ENCODE measurements at places on chromosomes 16 and 17.
A peak's percentile ranks its signal among the peaks of the same experiment; 100 is the strongest.

- no peak overlapping the region for H3K27ac ChIP-seq
- H3K4me1 ChIP-seq: no peaks in the 10 kb centered on the region
- no peaks in the 10 kb centered on the region for H3K27me3 ChIP-seq
- ATAC-seq: no peak
- no peaks in the 10 kb centered on the region for H3K36me3 ChIP-seq
Measured at GRCh38 chr16:59719121-59719520, 985.0 kb upstream of the GOT2 start.

DNA sequence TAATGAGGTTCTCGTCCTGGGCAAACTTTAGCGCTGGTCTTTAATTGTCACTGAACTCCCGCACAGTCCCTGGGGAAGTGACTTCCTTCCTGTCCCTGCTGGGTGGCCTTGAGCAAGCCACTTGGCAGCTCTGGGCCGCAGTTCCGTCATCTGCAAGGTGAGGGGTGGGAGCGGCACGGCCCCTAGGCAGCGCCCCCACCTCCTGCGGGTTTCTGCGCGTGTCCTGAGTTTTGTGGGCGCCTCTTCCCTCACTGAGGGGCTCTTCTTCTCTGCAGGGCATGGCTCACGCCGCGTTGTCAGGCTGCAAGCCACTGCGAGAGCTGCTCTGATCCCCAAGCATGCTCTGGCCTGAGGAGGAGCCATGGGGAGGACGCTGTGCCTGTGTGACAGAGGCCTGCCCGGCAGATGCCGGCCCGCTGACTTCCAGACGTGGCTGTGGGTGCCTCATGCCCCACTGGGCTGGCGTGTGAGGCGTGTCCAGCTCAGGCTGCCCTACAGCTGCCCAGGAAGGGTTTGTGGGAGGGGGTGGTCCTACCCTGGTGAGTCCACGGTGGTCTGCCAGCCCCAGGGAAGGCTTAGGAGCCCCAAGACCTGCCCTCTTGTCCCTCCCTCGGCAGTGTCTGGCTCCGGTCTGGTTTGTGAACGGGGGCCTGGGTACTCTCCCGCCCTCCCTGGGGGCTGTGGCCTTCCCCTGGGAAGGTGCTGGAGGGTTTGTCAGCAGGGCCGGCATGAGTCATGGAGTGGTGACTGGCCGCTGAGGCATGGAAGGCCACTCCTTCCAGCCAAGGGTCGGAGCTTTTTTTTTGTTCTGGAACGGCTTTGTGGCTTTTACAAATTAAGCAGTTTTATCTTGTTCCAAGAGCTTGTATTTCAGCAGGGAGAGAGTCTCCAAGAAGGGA lies 182.0 kb downstream of the SEC14L1 start:
- H3K4me3 ChIP-seq: peak overlapping the region; percentile 96
- ATAC-seq: peak; percentile 72
- peak overlapping the region; percentile 95 for H3K27ac ChIP-seq

DNA sequence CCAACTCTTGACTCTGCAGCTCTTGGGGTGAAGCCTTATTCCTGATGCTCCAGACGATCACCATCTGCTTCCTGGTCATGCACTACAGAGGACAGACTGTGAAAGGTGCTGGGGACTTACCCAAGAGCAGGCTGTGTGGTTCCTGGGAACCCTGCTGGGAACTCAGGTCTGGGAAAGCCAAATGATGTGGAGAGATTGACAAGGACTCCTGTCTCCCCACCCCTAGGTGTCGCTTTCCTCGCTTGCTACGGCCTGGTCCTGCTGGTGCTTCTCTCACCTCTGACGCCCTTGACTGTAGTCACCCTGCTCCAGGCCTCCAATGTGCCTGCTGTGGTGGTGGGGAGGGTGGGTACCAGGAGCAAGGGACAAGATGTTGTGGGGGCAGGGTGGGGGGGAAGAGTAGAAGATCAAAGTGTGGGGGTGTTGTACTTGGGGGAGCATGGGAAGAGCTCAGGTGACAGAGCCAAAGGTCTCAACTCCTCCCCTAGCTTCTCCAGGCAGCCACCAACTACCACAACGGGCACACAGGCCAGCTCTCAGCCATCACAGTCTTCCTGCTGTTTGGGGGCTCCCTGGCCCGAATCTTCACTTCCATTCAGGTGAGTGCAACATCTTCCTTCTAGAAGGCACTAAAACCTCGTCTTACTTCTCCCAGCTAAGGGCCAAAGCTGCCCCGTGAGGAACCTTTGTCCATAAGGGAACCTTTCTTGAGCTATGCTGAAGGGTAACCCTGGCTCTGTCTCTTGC lies 3.0 kb downstream of the SOX15 start:
- H3K4me3 ChIP-seq: no peak overlapping the region
- H3K27ac ChIP-seq: peak overlapping the region; percentile 67
- H3K27me3 ChIP-seq: no peaks in the 10 kb centered on the region
- no peak for ATAC-seq
- H3K36me3 ChIP-seq: peaks cover 45% of the 10 kb centered on the region
- peaks cover 26% of the 10 kb centered on the region for H3K4me1 ChIP-seq

DNA sequence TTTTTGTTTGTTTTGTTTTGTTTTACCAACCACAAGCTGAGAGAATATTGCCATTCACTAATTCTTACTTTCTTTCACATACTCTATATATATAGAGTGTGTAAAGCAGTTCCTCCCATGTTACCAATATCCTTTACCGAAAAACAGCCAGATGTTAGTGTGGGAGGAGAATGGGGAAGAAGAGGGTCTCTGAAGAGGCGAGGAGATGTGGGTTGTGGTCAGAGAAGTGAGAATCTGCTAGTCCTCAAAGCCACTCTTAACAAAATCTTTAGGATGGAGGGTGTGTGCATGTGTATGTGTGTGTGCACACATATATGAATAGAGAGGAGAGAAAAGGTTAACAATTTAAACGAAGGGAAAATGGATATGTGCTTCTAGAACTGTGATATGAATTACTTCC lies 80.6 kb downstream of the TUBD1 start:
- H3K4me1 ChIP-seq: peaks cover 10% of the 10 kb centered on the region
- H3K4me3 ChIP-seq: peak overlapping the region; percentile 37
- peaks cover 36% of the 10 kb centered on the region for H3K36me3 ChIP-seq
- no peaks in the 10 kb centered on the region for H3K27me3 ChIP-seq

- peaks cover 33% of the 10 kb centered on the region for H3K27me3 ChIP-seq
- H3K4me1 ChIP-seq: peaks cover 38% of the 10 kb centered on the region
- H3K36me3 ChIP-seq: no peaks in the 10 kb centered on the region
- ATAC-seq: peak; percentile 1
- no peak overlapping the region for H3K27ac ChIP-seq
- H3K4me3 ChIP-seq: peak overlapping the region; percentile 64
Measured at GRCh38 chr17:41785859-41786226, 668 bp downstream of the JUP start.

- peak; percentile 17 for ATAC-seq
- H3K27ac ChIP-seq: no peak overlapping the region
- H3K4me1 ChIP-seq: no peaks in the 10 kb centered on the region
- H3K27me3 ChIP-seq: peaks cover 54% of the 10 kb centered on the region
- H3K36me3 ChIP-seq: no peaks in the 10 kb centered on the region
Measured at GRCh38 chr17:77528516-77529327, 388.0 kb downstream of the SEC14L1 start.

DNA sequence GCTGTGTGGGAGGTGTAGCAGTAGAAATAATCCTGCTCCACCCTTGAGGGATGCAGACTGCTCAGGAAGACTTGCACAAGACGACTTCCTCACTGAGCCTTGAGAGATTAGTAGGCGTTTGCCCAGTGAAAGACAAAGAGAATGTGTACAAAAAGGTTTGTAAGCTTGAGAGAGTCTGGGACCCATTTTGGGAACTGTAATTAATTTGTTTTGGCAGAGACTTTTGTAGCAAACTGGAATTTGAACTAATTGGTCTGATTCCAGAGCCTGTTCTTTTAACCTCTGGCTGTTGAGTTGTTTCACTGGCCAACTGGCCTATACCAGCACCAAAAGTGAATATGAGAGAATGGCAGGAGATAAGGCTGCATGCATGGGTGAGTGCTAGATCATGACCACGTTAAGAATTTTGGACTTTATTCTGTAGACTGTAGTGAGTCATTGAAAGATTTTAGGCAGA lies 75.5 kb downstream of the AATF start:
- peaks cover 36% of the 10 kb centered on the region for H3K36me3 ChIP-seq
- H3K27me3 ChIP-seq: no peaks in the 10 kb centered on the region
- H3K4me3 ChIP-seq: no peak overlapping the region

- peaks cover 29% of the 10 kb centered on the region for H3K27me3 ChIP-seq
- no peak overlapping the region for H3K27ac ChIP-seq
- ATAC-seq: peak; percentile 40
Measured at GRCh38 chr17:82339634-82340580, 6.3 kb upstream of the SECTM1 start.

GRCh38 chr17:45371414-45372324 lies 54.8 kb upstream of the MAP3K14 start:
- H3K27me3 ChIP-seq: peaks cover 19% of the 10 kb centered on the region
- H3K27ac ChIP-seq: peak overlapping the region; percentile 78
- peaks cover 40% of the 10 kb centered on the region for H3K4me1 ChIP-seq
- peak overlapping the region; percentile 65 for H3K4me3 ChIP-seq

GRCh38 chr16:60582528-60582927 lies 1453.7 kb downstream of the CDH8 start:
- no peak overlapping the region for H3K27ac ChIP-seq
- H3K36me3 ChIP-seq: no peaks in the 10 kb centered on the region
- no peaks in the 10 kb centered on the region for H3K4me1 ChIP-seq
- no peak overlapping the region for H3K4me3 ChIP-seq

- no peaks in the 10 kb centered on the region for H3K36me3 ChIP-seq
- peaks cover 4% of the 10 kb centered on the region for H3K27me3 ChIP-seq
- no peak for ATAC-seq
- no peak overlapping the region for H3K4me3 ChIP-seq
- H3K27ac ChIP-seq: no peak overlapping the region
Measured at GRCh38 chr16:85019659-85020245, 7.8 kb upstream of the KIAA0513 start.

GRCh38 chr17:48317732-48318131 lies 112.3 kb downstream of the SKAP1 start:
- H3K4me3 ChIP-seq: no peak overlapping the region
- no peaks in the 10 kb centered on the region for H3K4me1 ChIP-seq
- H3K27me3 ChIP-seq: peaks cover 20% of the 10 kb centered on the region
- H3K36me3 ChIP-seq: no peaks in the 10 kb centered on the region

DNA sequence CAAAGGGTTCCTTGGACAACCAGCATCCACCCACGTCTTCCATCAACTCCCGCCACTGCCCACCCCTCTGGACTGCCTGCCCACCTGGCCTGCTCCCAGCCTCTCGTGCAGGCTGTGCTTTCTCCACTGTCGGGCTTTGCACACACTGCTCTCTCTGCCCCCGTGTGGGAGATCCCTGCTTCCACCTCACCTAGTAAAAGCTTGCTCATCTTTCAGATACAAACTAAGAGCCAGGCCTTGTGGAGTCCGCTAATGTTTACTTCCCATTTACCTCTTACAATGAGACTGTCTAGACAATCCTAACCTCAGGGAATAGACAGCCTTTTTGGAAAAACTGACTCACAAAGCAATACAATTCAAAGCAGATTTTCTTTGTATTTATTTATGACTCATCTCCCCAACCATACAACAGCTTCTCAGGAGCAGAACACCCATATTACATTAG lies 67.6 kb downstream of the USP31 start:
- H3K27ac ChIP-seq: no peak overlapping the region
- H3K4me1 ChIP-seq: no peaks in the 10 kb centered on the region
- H3K27me3 ChIP-seq: no peaks in the 10 kb centered on the region
- ATAC-seq: no peak
- H3K36me3 ChIP-seq: peaks cover 48% of the 10 kb centered on the region

- no peaks in the 10 kb centered on the region for H3K36me3 ChIP-seq
- no peak overlapping the region for H3K4me3 ChIP-seq
- no peak for ATAC-seq
- H3K27me3 ChIP-seq: peaks cover 12% of the 10 kb centered on the region
- no peak overlapping the region for H3K27ac ChIP-seq
- H3K4me1 ChIP-seq: no peaks in the 10 kb centered on the region
Measured at GRCh38 chr17:15908378-15908777, 36.6 kb upstream of the ADORA2B start.

GRCh38 chr17:18033442-18034099 lies 5.4 kb downstream of the ATPAF2 start:
- no peaks in the 10 kb centered on the region for H3K27me3 ChIP-seq
- ATAC-seq: peak; percentile 88
- H3K4me3 ChIP-seq: no peak overlapping the region
- peak overlapping the region; percentile 67 for H3K27ac ChIP-seq
- peaks cover 56% of the 10 kb centered on the region for H3K4me1 ChIP-seq

Measured in stimulated activated memory B cell treated with anti-CD40 and anti-IgM and Interleukin-4, amounts not matched to agents 10 μg/mL and 1 μg/mL and 100 μg/mL, for 72 hours (primary cell).